Retinal pigment epithelial cell (primary cell): ENCODE measurements at places on chromosomes 3 and 15.
A peak's percentile ranks its signal among the peaks of the same experiment; 100 is the strongest.

- DNase-seq: no peak
Measured at GRCh38 chr15:101107625-101108460, 144.0 kb downstream of the CHSY1 start.

GRCh38 chr3:6251612-6252400 lies 609.1 kb upstream of the GRM7 start:
- no peak for DNase-seq

GRCh38 chr3:129233538-129233937 lies 15.9 kb upstream of the COPG1 start:
- no peak for DNase-seq

GRCh38 chr3:48236531-48236930 lies 4.4 kb upstream of the ZNF589 start:
- no peak for DNase-seq

DNA sequence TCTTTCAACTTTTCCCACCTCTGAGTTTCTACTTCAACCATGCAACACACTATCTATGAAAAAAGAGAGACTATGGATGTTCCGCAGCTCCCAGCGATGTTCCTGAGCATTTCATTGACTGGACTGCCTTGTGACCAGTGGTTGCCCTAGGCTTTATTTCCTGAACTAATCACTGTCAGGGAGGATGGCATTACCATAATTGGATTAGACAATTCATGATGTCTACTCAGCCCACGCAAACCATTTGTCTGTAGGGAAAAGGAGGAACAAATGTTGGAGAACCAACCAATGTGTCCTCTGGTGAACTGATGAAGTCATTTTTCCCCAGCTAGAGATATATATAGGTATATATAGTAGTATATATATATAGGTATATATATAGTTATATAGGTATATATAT lies 229.3 kb upstream of the MCTP2 start:
- DNase-seq: no peak

DNA sequence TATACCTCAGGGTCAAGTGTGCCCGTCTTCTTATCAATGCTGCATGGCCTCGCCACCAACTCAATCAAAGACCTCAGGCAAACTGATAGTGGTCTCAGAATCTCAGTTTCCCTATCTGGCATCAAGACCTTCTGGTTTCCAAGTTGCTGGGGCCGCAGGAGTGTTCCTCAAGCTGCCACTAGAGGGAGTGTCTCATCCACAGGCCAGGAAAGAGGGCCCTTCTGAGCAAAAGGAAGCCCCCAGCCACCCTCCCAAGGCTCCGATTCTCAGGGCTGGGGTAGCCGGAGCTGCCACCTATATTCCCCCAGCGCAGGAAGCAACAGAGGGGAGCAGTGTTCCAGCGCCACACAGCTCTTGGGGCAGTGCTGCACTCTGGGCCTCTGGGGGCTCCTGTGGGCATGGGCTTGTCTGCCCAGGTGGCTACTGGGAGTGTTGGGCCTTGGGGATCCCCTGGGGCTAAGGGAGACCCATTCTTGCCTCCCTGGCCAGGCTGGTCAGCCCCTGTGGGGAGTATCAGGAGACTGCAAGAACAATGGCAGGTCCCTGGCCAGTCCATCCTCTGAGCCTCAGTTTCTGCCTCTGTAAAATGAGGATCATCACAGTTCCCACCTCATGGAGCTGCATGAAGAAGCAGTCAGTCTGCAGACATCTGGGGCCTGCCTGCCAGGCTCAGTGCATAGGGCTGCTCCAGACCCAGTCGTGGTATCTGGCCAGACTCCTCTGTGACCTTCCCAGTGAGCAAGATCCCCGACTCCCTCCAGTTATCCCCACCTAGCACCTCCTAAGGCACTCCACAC lies 23.4 kb upstream of the SEC13 start:
- no peak for DNase-seq

DNA sequence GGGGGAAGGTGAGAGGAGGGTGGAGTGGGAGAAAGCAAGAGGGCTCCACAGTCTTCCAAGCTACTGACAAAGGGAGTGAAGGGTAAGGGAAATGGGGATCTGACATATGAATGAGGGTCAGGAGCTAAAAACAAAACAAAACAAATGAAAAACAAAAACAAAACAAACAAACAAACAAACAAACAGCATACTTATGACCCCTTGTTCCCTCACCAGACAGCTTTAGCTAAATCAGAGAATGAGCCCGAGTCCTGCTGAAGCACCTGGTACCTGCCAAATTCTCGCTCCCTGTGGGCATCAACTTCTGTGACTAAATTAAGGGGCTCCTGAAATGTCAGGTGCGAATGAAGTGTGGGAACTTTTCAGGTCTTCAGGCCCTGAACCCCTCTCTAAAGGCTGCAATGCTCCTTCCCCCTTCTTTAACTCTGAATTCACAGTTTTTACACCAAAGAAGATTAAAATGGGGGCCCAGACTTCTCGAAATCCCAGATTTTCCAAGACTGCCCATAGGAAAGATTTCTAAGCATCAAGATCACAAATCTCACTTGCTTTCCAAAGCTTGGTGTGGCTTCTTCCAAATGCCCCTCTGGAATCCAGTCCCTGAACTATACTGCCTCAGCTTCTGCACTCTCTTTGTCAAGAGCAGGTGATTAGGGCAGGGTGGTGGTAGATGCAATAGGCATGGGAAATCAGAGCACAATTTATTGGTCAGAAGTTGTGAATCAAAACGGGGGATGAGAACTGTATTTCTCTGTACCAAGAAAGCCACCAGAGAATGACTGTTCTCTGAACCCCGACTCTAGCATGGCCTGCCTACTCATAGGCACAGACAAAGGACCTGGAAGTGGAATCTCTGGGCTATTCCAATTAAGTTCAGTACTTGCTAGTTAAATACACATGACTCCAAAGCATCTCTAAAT lies 40.9 kb downstream of the ZIC4 start:
- no peak for DNase-seq

GRCh38 chr3:114669614-114670013 lies 375.8 kb downstream of the TIGIT start:
- no peak for DNase-seq

GRCh38 chr3:117019082-117019713 lies 309.6 kb downstream of the TUSC7 start:
- peak; percentile 9 for DNase-seq

- DNase-seq: no peak
Measured at GRCh38 chr15:51267051-51267702, 71.2 kb downstream of the CYP19A1 start.

- DNase-seq: no peak
Measured at GRCh38 chr3:169390741-169391305, 272.7 kb downstream of the MECOM start.

DNA sequence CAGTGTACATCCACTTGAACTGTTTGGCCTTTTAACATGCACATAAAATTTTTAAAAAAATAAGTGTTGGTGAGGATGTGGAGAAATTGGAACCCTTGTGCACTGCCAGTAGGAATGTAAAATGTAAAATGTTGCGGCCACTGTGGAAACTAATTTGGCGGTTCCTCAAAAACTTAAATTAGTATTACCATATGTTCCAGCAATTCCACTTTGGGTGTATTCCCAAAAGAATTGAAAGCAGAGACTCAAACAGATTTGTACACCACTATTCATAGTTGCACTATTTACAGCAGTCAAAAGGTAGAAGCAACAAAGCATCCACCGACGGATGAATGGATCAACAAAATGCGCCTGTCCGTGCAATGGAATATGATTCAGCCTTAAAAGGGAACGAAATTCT lies 55.2 kb upstream of the SEC61A1 start:
- DNase-seq: no peak

- no peak for DNase-seq
Measured at GRCh38 chr3:170346481-170347392, 10.8 kb upstream of the SKIL start.

- no peak for DNase-seq
Measured at GRCh38 chr15:26029146-26029545, 166.0 kb upstream of the ATP10A start.

- no peak for DNase-seq
Measured at GRCh38 chr15:69392352-69392751, 21.8 kb upstream of the KIF23 start.

DNA sequence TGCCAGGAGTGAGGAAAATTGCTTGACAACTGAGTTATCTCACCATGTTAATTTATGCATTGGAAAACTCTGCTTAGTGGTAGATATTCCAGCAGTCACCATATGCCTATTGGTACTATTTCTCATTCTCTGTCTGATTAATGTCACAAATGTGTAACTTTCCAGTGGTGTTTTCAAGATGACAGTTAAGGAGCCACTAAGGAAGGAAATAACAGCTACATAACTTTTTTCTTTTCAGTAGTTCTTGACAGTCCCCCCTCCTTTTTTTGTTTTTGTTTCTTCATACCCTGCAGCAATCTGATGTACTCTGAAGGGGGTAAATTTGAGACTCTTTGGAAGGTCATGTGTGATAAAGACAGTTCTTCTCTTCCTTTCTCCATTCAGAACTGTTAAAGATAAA lies 13.1 kb downstream of the RASA2 start:
- no peak for DNase-seq

GRCh38 chr15:80184554-80184953 lies 31.8 kb downstream of the FAH start:
- no peak for DNase-seq

DNA sequence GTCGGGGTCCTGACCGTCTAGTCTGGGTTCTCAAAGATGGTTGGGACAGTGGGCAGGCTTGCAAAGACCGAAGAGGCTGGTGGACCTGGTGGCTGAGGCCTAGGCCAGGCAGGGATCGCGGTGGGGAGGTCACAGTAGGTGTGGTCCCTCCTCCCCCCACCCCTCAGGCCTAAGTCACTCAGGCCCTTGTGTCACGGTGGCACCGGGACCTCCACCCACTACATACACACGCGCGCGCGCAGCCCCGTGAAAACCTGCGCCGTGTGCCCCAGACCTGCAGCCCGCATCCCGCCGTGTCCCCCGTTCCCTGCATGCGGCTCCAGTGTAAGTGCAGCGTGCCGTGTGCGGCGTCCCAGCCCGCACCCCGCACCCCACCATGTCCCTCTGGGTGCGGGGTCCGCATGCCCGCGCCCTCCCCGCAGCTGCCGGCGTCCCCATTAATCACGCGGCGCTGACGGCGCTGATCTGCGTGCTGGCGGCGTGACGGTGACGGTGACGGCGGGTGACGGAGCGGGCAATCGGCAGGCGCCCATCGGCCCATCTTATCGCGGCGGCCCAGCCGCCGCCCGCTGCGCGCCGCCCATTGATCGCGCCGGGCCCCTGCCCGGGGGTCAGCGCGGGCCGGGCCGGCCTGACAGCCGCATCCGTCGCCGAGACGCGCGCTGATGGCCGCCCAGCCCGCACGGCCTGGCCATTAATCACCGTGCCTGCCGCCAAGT lies 24.4 kb downstream of the SEC61A1 start:
- DNase-seq: no peak

GRCh38 chr3:186998937-186999368 lies 68.6 kb downstream of the ST6GAL1 start:
- DNase-seq: no peak

DNA sequence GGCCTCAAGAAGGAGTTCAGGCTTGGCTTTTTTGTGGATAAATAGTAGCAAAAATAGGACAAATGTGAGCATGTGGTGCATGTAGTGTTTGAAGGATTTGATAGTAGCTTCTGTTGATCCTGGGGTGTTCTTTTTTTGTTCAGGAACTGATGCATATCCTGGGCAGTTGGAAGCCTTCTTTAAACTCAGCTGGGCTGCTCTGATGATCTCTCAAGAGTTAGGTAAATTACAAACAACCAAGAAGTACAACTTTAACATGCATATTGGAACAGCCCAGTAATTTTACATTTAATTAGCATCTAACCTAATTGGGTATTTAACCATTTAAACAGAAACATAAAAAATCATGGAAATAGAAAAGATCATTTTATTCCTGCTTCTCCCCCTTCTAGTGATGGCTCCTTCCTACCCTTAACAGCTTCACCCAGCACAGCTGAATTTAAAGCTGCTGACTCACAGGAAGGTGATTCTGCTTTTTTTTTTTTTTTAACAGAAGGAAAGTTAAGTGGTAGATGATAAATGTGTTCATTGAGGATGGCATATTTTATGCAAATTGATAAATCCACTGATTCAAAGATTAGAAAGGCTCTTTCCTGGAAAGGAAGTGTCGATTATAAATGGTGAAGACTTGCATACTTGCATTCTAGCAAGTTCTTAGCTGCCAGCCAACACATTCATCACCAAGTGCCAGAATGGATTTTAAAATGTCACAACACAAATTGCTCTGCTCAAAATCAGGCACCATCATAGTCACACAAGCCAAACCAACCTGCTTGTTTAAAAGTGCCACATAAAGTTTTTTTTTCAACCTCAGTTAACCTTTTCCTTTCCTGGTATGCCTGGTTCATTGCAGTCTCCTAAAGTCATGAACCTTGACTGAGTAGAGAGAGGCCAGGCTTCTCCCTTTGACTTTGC lies 20.0 kb downstream of the SLC35G2 start:
- no peak for DNase-seq

GRCh38 chr3:179544981-179545645 lies 17.6 kb upstream of the ACTL6A start:
- DNase-seq: no peak

DNA sequence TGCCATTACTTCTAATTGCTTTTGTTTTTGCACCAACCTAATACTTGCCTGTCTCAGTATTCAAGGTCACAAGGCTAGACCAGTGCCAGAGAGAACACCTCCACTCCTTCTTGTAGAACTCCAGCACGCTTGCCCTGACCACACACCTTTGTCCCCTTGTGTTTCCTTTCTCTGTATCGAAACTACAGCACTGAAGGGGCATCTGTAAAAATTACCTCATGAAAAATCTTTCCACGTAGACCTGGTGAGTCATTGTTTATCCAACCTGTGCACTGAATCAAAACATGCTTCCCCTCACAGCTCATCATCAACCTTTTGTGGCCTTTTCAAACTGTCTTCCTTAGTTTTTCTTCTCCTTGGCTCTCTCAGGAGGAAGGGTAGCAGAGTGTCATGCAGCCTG lies 259.5 kb downstream of the THRB start:
- no peak for DNase-seq

DNA sequence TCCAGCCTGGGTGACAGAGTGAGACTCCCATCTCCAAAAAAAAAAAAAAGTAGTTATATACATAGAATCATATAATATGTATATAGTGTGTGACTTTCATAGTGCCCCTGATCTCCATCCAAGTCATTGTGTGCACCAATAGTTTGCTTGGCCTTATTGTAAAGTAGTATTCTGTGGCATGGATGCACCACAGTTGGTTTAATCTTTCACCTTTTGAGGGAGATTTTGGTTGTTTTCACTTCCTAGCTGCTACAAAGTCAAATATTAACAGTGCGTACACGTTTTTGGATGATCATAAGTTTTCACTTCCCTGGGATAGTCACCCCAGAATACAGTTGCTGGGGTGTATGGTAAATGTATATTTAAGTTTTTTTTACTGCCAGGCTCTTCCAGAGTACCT lies 162.8 kb downstream of the PTPRG start:
- DNase-seq: no peak

DNA sequence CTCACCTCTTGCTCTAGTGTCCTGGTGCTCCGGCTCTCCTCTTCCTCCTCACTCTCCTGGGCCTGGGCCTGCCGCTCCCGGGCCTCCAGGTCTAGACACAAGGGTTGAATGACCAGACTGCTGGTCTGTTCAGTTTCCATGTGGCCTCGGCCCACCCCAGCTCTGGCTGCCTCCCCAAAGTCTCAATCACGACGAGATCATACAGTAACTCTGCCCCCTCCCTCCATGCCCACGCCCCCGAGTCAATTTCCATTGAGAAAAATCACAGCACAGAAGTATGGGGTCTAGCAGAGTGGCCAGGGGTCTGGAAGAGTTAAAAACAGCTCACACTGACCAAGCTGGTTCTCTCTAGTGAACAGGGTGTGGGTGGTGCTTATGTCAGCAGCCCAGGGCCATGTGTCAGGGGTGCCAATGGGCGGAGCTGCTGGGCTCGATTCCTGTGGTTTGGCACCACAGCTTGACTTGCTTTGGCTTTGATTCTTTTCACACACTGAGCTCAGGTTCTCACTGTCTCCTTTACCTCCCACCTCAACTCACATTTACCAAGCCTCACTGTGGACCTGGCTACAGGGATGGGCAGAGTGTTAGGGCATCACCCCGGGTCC lies 6.9 kb downstream of the C15orf62 start:
- no peak for DNase-seq
